Naive thymus-derived CD8-positive, alpha-beta T cell (primary cell): ENCODE measurements at places on chromosomes 1 and 21.

DNA sequence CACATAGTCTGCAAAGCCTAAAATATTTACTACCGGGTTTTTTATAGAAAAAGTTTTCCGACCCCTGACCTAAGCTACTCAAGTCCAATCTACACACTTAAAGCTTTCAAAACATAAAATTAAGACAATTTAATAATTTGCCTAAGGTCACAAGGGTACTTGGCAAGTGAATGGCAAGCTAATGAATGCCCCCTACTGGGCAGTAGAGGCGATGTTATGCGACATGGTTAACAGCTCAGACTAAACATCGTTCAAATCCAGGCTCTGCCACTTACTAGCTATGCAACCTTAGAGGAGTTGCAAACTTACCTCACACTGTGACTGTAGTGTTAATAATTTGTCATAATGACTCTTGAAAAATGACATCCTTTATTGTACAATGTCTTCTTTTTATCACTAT lies 317.2 kb upstream of the NFIA start:
- no peak for DNase-seq

GRCh38 chr1:48236716-48237470 lies 14.4 kb downstream of the SLC5A9 start:
- no peak for DNase-seq

DNA sequence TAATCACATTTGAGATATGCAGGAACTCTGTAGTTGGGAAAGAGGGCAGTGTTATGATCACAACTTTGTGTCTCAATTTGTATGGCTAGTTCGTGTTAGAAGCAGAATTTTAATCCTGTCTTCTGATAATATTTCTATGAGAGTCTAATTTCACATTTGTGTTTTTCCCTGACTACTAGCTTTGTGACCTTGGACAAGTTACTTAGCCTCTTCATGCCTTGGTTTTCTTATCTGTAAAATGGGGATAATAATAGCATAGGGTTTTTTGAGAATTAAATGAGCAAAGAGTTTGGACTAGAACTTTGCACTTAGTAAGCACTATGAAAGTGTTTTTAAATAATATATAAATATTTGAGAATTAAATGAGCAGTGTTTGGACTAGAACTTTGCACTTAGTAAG lies 24.9 kb upstream of the SCAF4 start:
- no peak for DNase-seq

GRCh38 chr1:219792337-219793021 lies 135.9 kb downstream of the SLC30A10 start:
- DNase-seq = no peak

DNA sequence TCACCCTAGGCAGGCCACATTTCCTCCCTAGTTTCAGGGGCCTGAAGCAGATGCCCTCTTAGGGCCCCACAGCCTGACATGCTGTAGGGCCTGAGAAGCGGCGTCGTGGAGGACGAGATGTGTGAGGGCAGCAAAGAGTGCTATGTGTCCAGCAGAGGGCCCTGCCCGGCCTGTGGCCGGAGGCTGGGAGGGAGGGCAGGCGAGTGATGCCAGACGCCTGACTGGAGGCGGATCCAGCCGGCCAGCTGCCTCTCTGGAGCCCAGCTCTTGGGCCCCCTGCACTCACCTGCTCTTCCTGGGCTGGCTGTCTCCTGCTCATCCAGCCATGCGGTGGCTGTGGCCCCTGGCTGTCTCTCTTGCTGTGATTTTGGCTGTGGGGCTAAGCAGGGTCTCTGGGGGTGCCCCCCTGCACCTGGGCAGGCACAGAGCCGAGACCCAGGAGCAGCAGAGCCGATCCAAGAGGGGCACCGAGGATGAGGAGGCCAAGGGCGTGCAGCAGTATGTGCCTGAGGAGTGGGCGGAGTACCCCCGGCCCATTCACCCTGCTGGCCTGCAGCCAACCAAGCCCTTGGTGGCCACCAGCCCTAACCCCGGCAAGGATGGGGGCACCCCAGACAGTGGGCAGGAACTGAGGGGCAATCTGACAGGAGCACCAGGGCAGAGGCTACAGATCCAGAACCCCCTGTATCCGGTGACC lies at the start of gene GPR37L1:
Gene GPR37L1, plus strand, starts transcription at position 279 of the 697 bp plus-strand sequence. Its CDS starts 47 bp downstream, at position 326.
- no peak for DNase-seq

GRCh38 chr1:31164291-31164690 lies 75.4 kb downstream of the NKAIN1 start:
- DNase-seq = no peak

DNA sequence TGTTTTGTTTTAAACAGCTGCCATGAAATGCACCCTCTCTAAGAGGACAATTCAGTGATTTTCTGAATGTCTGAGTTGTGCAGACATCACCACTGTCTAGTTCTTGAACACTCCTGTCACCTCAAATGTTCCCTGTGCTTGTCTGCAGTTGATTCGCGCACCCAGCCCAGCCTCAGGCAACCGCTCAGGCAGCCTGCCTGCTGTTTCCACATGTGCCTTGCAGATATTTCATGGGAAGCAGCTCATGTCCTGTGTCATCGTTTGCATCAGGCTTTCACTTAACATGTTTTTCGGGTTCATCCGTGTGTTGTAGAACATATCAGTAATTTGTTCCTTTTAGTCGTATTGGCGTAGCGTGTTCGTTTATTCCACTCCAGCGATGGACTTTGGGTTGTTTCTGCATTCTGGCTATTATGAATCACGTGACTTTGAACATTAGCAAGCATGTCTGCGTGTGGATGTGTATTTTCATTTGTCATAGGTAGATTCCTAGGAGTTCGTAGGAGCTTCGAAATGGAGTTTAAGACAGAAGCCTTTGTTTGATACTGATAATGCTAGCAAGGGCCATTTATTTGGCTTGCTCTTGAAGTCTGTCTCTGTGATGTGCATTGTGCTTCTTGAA lies 12.1 kb downstream of the ADARB1 start:
- no peak for DNase-seq

DNA sequence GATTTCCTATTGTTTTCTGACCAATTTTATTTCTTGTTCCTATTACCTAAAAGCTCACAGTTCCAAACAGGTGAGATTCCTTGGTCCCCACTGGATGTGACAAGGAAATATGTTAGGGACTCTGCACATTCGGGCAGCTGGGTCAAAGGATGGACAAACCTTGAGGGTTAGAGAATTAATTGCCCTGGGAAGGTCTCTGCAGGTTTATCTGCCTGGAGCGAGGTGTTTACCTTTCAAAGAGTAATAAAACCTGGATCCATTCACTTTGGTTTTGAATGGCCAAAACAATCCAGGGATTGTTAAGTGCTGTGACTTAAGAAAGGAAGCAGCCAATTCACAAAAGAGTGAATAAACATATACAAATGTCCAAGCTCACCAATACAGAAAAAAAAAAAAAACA lies 33.6 kb upstream of the RAB4A start:
- DNase-seq = no peak

- no peak for DNase-seq
Observed at GRCh38 chr1:21319447-21320407, 29.5 kb upstream of the ECE1 start.
